ENCODE measurements at places on chromosomes 12 and 14. TPM values are rescaled to one million over a fixed set of nuclear protein-coding genes. Genes with fewer than 3 reads are reported as not detected.

DNA sequence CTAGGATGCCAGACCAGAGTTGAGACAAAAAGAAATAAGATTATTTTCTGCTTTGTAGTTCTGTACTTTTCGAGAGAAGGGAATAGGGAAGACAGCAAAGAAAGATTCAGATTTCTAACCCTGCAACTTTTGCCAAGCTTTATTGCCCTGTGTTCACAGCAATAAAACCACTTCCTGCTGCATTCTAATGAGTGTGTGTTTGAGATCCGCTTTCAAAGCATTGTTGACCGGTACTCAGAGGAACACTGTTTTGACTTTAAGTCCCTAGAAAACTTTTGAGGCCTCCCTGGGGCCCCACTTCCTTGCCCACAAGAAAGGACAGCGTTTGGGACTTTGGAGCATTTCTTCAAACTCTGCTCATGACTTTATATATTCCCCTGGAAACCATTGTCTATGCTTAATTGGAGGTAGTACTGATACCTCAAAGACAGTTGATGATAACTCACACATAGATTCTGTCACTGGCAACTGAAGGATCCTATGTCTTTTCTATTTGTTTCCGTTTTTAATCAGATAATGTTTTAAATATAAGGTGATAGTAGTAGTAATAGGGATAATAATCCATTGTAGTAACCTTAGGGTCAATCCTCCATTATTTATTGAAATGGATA lies 1.3 kb downstream of the RNASE6 start:
- H3K36me3 ChIP-seq = no peaks in the 10 kb centered on the region
- peak overlapping the region; percentile 27 for H3K4me3 ChIP-seq
- H3K27ac ChIP-seq = peak overlapping the region; percentile 38
- no peaks in the 10 kb centered on the region for H3K4me1 ChIP-seq

GRCh38 chr12:109840305-109841074 lies 7.3 kb upstream of the TRPV4 start:
- no peak overlapping the region for H3K27ac ChIP-seq
- no peak for DNase-seq
- peaks cover 29% of the 10 kb centered on the region for H3K4me1 ChIP-seq
- H3K4me3 ChIP-seq = no peak overlapping the region
- H3K27me3 ChIP-seq = no peaks in the 10 kb centered on the region

DNA sequence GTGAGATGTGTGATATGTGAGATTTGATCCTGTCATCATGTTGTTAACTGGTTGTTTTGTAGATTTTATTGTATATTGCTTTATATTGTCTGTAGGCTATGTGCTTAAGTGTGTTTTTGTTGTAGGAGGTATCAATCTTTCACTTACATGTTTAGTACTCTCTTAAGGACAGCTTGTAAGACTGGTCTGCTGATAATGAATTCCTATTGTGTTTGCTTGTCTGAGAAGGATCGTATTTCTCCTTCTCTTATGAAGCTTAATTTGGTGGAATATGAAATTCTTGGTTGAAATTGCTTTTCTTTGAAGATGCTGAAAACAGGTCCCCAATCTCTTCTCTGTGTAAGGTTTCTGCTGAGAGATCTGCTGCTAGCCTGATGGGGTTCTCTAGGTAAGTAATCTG lies 94.5 kb upstream of the ARHGAP5 start:
- H3K27me3 ChIP-seq = no peaks in the 10 kb centered on the region
- H3K27ac ChIP-seq = no peak overlapping the region
- DNase-seq = no peak
- H3K4me3 ChIP-seq = no peak overlapping the region
- H3K36me3 ChIP-seq = no peaks in the 10 kb centered on the region
- H3K4me1 ChIP-seq = no peaks in the 10 kb centered on the region

- H3K36me3 ChIP-seq = no peaks in the 10 kb centered on the region
- H3K27ac ChIP-seq = peak overlapping the region; percentile 100
- no peak for DNase-seq
- peaks cover 13% of the 10 kb centered on the region for H3K4me1 ChIP-seq
- peak overlapping the region; percentile 89 for H3K4me3 ChIP-seq
- no peaks in the 10 kb centered on the region for H3K27me3 ChIP-seq
These were observed 694 bp upstream of the PTGES3 start for GRCh38 chr12:56688846-56689109.

Gene IGFBP6
- total RNA-seq = 49.4 TPM

DNA sequence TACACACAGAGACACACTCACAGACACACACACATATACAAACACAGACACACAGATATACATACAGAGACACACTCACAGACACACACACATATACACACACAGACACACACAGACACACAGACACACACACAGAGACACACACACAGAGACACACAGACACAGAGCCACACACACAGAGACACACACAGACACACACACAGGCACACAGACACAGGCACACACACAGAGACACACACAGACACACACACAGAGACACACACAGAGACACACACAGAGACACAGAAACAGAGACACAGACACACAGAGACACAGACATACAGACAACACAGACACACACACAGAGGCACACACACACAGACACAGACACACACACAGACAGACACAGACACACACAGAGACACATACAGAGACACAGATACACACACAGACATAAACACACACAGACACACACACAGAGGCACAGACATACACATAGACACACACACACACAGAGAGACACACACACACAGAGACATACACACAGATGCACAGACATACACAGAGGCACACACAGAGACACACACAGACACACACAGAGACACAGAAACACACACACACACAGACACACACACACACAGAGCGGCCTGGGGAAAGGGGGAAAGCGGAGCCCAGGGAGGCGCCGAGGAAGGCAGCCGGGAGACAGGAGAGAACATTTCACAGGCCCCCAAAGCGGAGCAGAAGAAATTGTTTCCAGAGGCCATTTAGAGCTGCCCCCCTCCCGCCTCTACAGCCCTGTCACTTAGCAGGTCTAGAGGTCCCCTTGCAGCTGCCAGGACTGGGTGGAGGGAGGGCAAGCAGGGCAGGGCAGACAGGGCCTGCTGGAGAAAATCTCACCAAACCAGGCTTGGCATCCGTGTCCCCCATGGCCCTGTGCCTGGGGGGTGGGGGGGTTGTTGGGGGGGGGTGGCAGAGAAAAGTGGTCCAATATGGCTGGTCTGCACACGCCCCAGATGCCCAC lies 38.9 kb downstream of the SERPINA3 start:
- no peaks in the 10 kb centered on the region for H3K4me1 ChIP-seq
- H3K27ac ChIP-seq = no peak overlapping the region
- H3K27me3 ChIP-seq = no peaks in the 10 kb centered on the region
- no peak for DNase-seq
- H3K36me3 ChIP-seq = no peaks in the 10 kb centered on the region
- H3K4me3 ChIP-seq = no peak overlapping the region

Gene MTA1
- total RNA-seq = 64.7 TPM

Gene TOMM20L
- not detected for total RNA-seq

- H3K4me3 ChIP-seq = no peak overlapping the region
- no peaks in the 10 kb centered on the region for H3K36me3 ChIP-seq
- no peaks in the 10 kb centered on the region for H3K27me3 ChIP-seq
- DNase-seq = no peak
- H3K4me1 ChIP-seq = no peaks in the 10 kb centered on the region
These were observed 628.2 kb downstream of the ETNK1 start for GRCh38 chr12:23253191-23253590.

DNA sequence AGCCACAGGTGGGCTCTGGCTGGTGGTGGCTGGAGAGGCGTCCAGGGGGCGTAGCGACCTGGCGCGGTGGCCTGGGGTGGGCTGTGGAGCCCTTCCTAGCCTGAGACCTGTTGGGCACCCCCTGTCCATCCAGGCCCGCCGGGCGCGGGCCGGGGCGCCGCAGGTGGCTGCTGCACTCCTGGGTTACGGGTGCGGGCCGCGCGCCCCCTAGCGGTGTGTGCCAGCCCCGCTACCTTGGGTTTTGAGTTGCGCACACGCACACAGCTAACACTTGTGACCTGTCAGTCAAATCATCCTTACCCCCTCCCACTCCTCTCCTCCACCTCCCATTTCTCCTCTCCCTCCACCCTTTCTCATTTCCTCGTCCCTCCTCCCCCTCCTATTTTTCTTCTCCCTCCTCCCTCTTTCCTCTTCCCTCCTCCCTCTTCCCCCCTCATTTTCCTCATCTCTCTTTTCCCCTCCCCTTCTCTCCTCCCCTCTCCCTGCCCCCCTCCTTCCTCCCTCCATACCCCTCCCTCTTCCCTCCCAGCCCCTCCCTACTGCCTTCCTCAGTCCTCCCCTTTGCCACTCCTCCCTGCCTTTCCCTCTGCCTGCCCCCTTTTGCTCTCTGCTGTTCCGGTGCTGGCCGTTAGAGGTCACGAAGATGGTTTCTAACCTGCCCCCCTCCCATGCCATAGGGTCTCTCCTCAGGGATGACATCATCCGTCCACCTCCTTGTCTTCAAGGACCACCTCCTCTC lies 2.3 kb downstream of the MEG3 start:
- DNase-seq = no peak
- no peaks in the 10 kb centered on the region for H3K36me3 ChIP-seq
- no peak overlapping the region for H3K4me3 ChIP-seq
- peaks cover 15% of the 10 kb centered on the region for H3K4me1 ChIP-seq
- H3K27ac ChIP-seq = no peak overlapping the region

- H3K36me3 ChIP-seq = no peaks in the 10 kb centered on the region
- no peaks in the 10 kb centered on the region for H3K27me3 ChIP-seq
- no peak for DNase-seq
- H3K4me3 ChIP-seq = no peak overlapping the region
- no peaks in the 10 kb centered on the region for H3K4me1 ChIP-seq
These were observed 234.2 kb upstream of the ARHGAP5 start for GRCh38 chr14:31842899-31843298.

GRCh38 chr14:75566752-75567151 lies 11.7 kb upstream of the FLVCR2 start:
- H3K4me1 ChIP-seq = no peaks in the 10 kb centered on the region
- H3K4me3 ChIP-seq = no peak overlapping the region
- no peak for DNase-seq
- H3K27me3 ChIP-seq = no peaks in the 10 kb centered on the region
- no peaks in the 10 kb centered on the region for H3K36me3 ChIP-seq

DNA sequence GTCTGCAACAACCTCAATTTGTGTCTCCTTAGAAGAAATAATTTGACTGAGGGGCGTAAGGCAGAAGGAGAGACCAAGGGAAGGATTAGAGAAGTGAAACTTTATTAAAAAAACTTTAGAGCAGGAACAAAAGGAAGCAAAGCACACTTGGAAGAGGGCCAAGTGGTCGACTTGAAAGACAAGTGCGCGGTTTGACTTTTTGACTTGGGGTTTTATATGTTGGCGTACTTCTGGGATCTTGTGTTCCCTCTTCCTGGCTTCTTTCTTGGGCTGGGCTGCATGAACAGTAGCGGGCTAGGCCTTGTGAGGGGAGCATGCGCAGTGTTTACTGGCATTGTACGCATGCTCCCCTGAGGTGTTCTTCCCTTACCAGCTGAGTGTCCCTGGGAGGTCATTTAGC lies 369.3 kb upstream of the DCN start:
- no peaks in the 10 kb centered on the region for H3K27me3 ChIP-seq
- H3K27ac ChIP-seq = no peak overlapping the region
- no peaks in the 10 kb centered on the region for H3K36me3 ChIP-seq
- H3K4me3 ChIP-seq = no peak overlapping the region
- no peaks in the 10 kb centered on the region for H3K4me1 ChIP-seq

Gene HCFC2
- 11.8 TPM for total RNA-seq

- H3K4me3 ChIP-seq = no peak overlapping the region
- DNase-seq = no peak
- no peaks in the 10 kb centered on the region for H3K36me3 ChIP-seq
- H3K27ac ChIP-seq = no peak overlapping the region
- H3K27me3 ChIP-seq = no peaks in the 10 kb centered on the region
These were observed 313.1 kb downstream of the SLC6A15 start for GRCh38 chr12:84599539-84599938.

- H3K27me3 ChIP-seq = no peaks in the 10 kb centered on the region
- no peaks in the 10 kb centered on the region for H3K36me3 ChIP-seq
- DNase-seq = no peak
- peak overlapping the region; percentile 43 for H3K4me3 ChIP-seq
- peaks cover 35% of the 10 kb centered on the region for H3K4me1 ChIP-seq
- no peak overlapping the region for H3K27ac ChIP-seq
These were observed 56.0 kb downstream of the SYNE2 start for GRCh38 chr14:63908667-63909264.

Gene NGB
- not detected for total RNA-seq

DNA sequence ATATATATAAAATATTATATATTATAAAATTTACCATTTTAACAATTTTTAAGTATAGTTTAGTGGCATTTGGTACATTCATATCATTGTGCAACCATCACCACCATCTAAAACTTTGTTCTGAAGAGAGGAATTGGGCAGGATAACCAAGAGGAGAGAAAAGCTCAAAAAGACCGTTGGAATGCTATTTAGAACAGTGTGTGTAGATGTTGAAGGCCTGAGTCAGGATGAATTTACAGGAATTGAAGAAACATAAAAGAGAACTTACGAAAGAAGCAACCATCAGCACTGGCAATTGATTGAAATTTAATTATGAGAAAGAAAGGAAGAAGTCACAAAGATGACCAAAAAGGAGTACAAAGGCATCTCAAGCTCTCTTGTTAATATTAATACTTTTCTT lies 196.9 kb upstream of the PWP1 start:
- DNase-seq = no peak
- no peaks in the 10 kb centered on the region for H3K27me3 ChIP-seq
- no peak overlapping the region for H3K4me3 ChIP-seq
- peaks cover 12% of the 10 kb centered on the region for H3K4me1 ChIP-seq
- no peaks in the 10 kb centered on the region for H3K36me3 ChIP-seq
- no peak overlapping the region for H3K27ac ChIP-seq

- peaks cover 43% of the 10 kb centered on the region for H3K4me1 ChIP-seq
- no peak overlapping the region for H3K4me3 ChIP-seq
- H3K36me3 ChIP-seq = peaks cover 18% of the 10 kb centered on the region
- no peak for DNase-seq
- no peak overlapping the region for H3K27ac ChIP-seq
These were observed 47.1 kb downstream of the IL31 start for GRCh38 chr12:122126713-122127597.

DNA sequence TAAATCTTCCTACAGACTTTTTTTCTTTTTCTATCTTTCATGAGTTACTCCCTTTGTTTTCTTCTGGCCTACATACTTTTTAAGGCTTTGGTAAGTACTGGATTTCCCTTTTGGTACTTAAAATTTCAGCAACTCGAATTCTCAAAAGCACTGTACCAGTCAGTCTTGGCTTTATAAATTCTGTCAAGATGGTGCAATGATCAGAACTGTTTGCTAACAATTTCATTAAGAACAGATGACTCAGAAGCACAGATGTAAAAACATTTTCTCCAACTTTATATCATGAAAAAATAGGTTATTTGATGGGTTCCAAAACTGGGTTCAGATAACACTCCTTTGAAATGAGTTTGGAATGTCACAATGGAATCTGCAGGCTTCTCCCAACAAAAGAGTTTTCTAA lies 1961.8 kb upstream of the FLRT2 start:
- DNase-seq = no peak
- no peak overlapping the region for H3K4me3 ChIP-seq
- H3K27ac ChIP-seq = no peak overlapping the region
- no peaks in the 10 kb centered on the region for H3K36me3 ChIP-seq

All from esophagus squamous epithelium (tissue), 5 donors.